Activated gamma-delta T cell treated with anti-CD3 and anti-CD28 coated beads, Interleukin-2, amount 50 U/mL, for 16 hours (primary cell): ENCODE measurements at places on chromosomes 2 and 18.

DNA sequence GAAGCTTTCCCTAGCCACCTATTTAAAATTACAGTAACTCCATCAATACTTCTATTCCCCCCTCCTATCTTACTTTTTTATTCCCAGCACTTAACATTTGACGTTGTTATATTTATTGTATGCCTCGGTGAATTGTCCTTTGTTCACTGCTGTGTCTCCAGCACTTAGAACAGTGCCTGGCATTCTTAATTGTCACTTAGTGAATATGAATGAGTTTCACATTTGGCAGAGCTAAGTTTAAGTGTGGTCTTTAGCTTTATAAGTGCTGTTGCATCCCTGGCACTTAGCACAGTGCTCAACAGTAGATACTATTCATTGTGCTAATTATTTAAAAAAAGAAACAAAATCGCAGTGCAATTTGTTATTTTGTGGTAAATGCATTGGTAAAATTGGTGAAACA is 1.7 kb downstream of the RMP24 start:
- DNase-seq, result no peak

GRCh38 chr2:109062859-109063700 is 65.9 kb upstream of the SH3RF3 start:
- DNase-seq, result no peak

DNA sequence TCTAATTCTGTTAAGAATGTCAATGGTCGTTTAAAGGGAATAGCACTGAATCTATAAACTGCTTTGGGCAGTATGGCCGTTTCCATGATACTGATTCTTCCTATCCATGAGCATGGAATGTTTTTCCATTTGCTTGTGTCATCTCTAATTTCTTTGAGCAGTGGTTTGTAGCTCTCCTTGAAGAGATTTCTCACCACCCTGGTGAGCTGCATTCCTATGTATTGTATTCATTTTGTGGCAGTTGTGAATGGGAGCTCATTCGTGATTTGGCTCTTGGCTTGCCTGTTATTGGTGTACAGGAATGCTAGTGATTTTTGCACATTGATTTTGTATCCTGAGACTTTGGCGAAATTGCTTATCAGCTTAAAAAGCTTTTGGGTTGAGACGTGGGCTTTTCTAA is 38.3 kb upstream of the WDR75 start:
- DNase-seq, result no peak

DNA sequence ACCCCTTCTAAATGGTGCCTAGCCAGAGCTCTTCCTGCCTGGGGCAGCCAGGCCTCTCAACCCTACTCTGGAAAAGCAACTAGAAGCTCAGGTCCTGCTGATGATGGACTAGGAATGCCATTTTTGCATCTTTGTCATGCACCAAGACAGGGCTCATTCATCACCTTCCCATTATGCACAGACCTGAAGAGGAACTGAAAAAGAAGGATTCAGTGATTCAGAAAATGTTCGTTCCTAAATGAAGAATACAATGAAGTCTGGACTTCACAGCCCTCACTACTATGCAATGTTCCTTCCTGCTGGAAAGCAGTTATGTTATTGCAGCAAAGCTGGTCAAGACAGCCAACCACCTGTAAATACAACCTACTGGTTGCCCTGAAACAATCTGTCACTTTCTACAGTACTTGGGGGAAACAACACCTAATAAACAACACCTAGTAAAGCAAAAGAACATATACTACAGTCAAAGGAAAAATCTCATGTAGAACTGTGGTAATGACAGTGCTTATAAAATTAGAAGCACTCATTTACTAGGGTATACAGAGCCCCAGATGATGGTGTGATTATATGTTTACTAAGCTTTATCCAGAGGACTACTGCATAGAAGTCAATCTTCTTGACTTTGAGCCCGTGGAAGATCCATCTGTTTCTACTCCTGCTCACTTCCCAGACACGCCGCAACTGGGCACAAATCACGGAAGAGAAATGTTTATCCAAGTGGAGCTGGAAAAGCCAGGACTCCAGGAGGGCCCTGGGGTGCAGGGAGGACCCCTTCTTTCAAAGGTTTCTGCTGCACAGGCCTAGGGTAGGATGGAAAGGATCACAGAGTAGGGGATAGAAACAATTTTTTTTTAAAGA is 103.1 kb upstream of the THOC1 start:
- DNase-seq, result no peak

- DNase-seq, result no peak
Measured at GRCh38 chr2:182240862-182241371, 185.9 kb downstream of the PDE1A start.

DNA sequence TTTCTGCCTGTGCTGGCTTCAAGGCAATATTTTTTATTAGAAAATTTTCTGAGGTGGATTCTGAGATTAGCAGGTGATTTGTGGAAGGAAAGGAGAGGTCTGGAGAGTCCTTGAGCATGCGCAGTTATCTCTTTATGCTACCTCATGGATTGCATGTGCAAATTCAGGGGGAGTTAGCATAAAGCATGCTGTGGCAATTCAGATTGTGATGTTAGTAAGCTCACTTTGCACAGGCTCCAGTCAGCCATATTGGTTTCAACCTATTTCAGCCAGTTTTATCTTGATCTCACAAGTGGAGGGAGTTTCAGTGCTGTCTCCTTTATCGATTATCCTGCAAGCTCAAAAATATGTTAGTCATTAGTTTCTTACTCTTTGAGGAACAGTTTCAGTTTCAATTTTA is 2012.3 kb upstream of the PIK3C3 start:
- no peak for DNase-seq

DNA sequence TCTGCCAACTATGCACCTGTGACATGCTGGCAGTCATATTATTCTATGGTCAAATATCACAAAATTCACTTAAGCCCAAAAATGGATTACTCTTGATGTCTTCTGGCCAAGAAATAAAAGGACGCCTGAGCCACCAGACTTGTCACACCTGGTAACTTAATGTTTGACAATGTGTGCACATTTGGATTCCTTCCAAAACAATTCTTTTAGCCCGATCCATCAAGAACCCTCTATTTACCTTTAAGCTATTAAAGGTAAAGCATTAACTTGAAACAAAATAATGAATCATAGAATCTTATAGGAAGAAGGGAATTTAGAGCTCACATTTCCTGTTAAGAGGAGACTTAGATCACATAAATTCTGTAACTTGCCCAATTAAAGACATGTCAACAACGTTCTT is 46.5 kb upstream of the NFU1 start:
- DNase-seq, result no peak

DNA sequence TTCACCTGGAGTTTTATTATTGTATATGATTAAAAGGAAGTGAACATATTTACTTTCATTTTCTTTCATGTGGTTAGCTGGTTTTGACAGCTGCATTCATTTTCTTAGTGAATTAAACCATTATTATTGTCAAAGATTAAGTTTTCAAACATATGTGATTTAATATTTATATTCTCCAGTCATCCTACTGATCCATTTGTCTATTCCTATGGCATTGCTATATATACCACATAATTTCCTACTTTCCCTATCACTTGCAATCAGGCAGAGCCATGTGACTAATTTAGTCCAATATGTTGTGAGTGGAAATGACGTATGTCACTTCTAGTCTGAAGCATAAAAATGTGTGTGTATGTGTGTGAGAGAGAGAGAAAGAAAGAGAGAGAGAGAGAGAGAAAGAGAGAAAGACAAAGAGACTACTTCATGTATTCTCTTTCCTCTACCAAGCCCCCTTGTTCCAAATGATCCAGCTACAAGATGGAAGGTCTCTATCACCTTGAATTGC is 12.0 kb upstream of the TACR1 start:
- no peak for DNase-seq

DNA sequence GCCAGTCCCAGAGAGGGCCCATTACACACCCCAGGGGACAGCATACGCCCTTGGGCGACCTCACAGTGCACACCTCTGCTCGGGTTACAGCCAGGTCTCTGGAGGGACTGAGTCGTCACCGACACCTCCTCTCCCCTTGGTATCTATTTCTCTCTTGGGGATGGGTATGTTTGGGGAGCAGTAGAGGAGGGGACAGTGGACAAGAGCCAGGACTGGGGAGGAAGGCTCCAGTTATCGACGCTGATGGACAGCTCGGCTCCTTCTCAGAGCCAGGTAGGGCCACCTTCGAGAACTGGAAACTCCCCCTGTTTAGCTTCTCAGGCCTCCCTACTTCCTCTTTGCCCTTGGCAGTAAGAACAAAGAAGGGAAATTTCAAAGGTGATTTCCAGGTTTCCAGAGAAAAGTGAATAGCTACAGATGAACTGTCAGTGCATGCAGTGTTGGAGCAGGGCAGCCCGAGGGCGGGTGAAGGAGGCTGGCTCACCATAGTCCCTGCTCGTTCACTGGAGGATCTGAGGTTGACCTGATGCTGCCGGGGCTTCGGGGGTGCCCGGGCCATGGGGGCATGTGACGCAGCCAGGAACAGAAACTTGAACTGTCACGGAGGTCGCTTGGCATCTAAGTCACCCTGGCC is 4.4 kb upstream of the SEMA4C start:
- no peak for DNase-seq

- no peak for DNase-seq
Measured at GRCh38 chr2:39334529-39334928, 90.8 kb upstream of the CDKL4 start.

DNA sequence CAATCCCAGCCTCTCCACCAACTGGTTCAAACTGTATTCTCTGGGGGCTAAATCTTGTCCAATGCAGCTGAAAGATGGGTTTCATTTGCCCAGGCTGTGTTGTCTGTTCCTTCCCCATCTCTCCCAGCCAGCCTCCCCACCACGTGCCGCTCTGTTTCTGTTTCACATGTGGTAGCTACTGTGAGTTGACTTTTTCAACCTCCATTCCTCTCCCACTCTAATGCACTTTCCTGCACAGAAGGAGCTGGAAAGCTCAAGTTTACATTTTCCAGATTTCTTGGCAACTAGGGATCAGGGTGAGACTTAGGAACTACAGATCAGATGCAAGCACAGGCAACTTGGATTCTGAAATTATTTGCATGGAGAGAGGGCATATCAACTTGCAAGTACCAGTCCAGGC is 19.0 kb upstream of the NPAS2 start:
- DNase-seq, result no peak

DNA sequence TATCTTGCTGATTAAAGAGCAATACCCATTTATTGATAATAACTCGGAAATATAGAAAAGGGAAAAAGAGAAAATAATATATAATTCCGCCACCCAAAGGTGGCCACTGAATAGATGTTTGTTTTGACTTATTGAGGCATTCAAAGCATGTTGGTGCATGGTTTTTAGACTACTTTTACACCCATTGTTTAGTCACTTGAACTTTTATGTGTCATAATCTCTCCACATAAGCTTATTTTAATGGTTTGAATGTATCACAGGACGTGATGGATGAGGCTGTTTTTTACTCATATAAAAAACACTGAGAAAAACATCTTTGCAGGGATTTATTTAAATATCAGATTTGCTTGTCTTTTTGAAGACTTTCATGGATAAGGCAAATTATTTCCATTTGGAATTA is 120.4 kb downstream of the ACKR3 start:
- DNase-seq, result no peak

DNA sequence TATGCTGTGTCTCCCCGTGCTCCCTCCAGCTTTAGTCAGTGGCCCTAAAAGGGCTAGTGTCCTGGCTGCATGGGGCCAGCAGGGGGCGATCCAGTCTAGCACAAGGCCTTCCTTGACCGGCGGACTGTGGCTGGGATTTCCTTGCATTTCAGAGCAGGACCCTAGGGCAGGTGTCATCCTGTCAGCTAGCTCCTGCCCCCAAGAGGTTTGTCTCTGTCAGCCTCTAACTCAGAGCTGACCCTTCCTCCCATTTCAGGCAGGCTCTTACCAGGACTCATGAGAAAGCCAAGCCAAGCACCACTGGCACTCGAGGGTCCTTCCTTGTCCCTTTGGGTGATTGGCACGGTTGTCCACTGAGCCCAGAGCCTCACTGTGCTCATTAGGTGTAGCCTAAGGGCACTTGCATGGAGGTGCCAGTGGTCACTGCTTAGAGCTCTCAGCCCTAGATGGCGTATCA is 140.3 kb downstream of the RPIA start:
- DNase-seq, result no peak

- DNase-seq, result no peak
Measured at GRCh38 chr2:80074321-80075070, 230.1 kb downstream of the LRRTM1 start.

DNA sequence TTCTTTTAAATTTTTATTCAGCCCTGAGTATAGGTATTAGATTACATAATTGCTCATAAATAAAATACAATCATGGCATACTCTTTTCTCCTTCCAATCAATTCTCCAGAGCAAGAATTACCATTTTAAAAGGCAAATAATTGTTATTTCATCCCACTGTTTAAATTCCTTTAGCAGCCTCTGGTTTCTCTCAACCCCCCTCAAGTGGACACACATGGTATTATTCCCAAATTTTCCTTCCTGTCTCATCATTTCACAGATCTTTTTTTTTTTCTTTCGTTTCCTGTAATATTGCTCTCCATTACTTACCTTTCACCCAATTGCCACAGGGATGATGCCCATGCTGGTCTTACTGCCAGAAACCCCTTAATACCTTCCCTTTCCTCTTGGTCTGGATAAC is 385.2 kb downstream of the RIT2 start:
- no peak for DNase-seq

GRCh38 chr2:83104202-83104601 is 1354.9 kb downstream of the SUCLG1 start:
- no peak for DNase-seq

DNA sequence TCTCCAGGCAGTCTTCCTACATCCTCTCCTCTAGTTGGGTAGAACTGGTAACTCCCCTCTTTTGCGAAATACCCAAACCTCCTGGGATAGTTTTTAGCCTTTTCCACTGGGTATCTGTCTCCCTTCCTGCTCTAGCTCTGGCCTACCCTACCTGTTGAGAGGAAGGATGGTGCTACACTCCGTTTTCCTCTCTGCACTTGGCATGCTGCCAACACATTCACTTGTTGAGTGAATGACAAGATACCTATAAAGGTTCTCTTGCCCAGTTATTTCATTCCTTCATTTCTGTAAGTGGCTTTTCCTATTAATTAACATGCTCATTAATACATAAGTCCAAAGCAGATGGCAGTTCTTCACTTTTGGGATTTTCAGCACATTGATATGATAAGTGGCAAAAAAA is 293.8 kb downstream of the CNTNAP5 start:
- no peak for DNase-seq

GRCh38 chr18:78080081-78080480 is 830.4 kb downstream of the GALR1 start:
- DNase-seq, result no peak

GRCh38 chr2:61770746-61771145 is 83.1 kb downstream of the FAM161A start:
- no peak for DNase-seq

DNA sequence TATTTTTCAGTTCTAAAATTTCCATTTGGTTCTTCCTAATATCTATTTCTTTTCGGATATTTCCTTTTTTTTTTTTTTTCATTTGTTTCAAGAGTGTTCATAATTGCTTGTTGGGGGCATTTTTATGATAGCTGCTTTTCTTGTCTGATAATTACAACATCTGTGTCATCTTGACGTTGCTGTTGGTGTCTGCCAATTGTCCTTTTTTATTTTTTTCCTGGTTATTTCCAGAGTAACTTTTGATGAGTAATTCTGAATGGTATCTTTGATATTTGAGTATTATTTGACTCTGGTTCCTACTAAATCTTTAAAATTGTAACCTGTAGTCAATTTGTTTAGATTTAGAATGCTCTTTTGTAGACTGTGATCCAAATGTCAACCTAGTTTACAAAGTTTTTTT is 51.3 kb upstream of the CHRNA1 start:
- no peak for DNase-seq
